ENCODE measurements at places on chromosomes 16 and 17.
A peak's percentile ranks its signal among the peaks of the same experiment; 100 is the strongest.

DNA sequence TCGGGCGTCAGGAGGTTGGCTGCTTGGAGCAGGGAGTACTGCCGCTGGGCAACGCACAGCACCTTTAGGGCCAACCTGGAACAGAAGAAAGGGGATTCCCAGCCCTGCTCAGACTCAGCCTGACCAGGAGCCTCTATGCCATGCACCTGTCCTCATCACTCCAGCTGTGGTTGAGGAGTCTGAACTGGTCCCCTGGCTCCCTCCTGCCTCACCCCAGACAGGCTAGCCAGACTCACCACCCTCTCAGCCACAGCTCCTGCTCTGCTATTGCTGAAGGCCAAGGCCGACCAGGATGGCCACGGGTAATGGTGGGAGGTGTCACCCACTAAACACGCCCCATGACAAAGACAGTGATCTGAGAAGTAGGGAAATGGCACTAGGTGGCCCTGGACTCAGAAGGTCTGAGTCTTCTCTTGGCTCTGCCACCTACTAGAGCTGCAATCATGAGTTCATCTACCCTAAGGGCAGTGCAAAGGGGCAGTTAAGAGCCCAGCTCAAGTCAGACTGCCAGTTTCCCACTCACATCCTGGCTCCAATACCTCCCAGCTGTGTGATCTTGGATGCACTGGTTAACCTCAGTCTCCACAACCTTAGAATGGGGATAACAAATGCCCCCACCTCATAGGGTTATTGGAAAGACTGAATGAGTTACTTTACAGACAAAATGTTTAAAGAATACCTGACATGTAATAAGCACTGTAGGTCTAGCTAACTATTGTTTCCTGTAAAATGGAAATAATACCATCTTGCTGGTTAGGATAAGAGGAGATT is 13.8 kb upstream of the GFAP start:
- DNase-seq = no peak

DNA sequence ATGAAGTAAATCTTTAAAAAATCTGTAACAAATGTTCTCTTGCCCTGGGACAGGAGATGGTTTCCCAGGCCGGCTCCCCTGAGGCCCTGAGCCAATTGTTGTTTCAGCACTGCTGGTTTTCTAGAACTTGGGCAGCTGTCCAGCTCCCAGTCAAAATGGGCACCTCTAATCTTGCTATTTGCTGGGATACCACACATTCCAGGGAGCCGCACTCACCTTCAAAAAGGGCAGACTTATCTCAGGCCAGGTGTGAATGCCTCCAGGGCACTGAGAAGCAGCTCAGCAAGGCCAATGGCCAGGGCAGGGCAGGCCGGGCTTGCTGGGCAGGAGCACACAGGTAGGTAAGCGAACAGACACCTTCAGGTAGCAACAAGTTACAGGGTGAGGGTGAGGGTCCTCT is 24.4 kb downstream of the TRIM16 start:
- DNase-seq = no peak

DNA sequence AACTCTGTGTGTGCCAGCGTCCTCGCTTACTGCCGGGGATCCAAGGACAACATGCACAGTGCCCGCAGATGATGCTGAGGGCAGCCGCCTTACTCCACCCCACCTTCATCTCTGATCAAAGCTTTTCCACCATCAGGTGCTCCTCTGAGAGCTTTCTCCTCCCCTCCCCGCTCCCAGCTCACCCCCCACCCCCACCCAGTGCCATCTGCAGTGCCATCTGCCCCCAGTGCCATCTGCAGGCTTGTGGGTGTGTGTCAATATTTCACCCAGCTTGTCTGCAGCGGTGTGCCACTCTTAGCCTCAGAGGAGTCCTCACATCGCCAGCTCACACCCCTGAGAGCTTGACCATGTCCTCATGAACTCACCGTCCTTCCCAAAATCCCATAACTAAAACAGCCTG is 98.2 kb upstream of the NOL11 start:
- DNase-seq = no peak

DNA sequence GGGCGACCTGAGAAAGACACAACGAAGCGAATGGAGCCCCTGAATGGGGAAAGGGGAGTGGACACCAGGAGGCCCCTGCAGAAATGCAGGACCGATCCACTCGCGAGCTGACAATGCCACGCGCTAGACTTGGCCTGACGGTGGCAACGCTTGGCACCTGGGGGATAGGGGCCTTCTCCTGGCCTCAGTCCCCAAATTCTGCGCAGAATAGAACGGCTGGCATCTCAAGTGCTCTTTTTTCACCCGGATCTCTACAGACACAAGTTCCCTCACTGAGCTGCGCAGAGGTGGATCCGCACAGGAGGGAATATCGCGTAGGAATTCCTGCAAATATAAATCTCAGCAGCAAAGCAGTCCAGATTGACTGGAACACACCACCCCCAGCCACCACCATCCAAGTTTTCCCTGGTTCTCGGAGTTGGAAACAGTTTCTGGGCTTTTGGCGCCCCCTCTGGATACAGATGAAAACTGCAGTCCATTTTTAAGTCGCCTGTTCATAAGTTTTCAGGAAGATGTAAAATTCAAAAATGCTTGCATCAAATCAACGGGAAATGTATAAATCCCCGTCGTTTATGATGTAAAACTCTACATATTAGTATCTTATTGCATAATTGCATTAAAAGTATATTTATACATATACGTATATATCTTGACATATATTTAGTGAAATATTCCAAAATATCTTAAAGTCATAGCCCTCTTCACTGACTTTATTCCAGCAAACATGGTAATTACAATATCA is 2.3 kb upstream of the SOX9 start:
- no peak for DNase-seq

- no peak for DNase-seq
Observed at GRCh38 chr17:14308636-14308964, 7.7 kb downstream of the HS3ST3B1 start.

- no peak for DNase-seq
Observed at GRCh38 chr16:50309527-50310307, 43.4 kb downstream of the ADCY7 start.

DNA sequence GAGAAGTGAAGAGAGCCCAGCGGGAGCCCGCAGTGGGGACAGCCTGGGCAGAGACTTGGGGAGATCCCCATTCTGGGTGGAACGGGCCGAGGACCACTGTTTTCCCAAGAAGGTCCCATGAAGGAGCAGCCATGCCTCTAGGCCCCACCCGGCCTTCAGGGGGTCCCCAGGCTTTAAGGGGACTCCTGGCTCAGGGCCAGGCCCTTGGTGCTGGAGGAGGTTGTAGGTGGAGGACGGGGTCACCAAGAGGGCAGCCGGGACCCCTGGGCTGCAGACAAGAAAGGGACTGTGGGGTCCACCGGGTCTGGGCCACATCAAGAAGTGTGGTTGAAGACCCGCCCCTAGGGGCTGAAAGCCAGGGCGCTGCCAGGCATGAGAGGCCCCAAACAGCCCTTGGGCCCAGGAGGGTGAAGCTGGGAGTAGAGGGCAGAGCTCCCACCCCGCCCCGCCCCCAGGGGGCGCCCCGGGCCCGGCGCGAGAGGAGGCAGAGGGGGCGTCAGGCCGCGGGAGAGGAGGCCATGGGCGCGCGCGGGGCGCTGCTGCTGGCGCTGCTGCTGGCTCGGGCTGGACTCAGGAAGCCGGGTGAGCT is at the start of gene PRSS21:
PRSS21 (plus strand) TSS at position 487 of the 589 bp plus-strand sequence; CDS start at position 519, 32 bp downstream.
- DNase-seq = peak; percentile 24

- no peak for DNase-seq
Observed at GRCh38 chr16:84874553-84874952, 54.8 kb downstream of the CRISPLD2 start.

- peak; percentile 60 for DNase-seq
Observed at GRCh38 chr17:81393684-81394376, 1.4 kb upstream of the BAHCC1 start.

DNA sequence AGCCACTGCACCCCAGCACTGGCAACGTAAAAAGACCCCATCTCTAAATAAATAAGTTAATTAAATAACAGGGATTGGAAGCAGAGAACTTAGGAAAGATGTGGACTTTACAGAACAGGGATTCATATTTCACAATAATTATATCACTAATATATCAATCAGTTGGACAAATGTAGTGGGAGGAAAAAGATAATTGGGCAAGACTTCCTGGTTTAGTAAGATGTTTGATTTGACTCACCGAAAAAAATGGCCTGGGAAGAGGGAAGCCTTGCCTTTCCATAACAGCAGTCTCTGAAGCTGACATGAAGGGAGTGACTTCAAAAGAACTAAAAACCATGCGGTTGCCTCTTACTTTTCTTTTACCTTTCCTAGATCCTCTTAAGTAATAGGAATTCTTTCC is 15.2 kb upstream of the C17orf78 start:
- no peak for DNase-seq

- DNase-seq = no peak
Observed at GRCh38 chr17:8190506-8190905, 526 bp upstream of the BORCS6 start.

DNA sequence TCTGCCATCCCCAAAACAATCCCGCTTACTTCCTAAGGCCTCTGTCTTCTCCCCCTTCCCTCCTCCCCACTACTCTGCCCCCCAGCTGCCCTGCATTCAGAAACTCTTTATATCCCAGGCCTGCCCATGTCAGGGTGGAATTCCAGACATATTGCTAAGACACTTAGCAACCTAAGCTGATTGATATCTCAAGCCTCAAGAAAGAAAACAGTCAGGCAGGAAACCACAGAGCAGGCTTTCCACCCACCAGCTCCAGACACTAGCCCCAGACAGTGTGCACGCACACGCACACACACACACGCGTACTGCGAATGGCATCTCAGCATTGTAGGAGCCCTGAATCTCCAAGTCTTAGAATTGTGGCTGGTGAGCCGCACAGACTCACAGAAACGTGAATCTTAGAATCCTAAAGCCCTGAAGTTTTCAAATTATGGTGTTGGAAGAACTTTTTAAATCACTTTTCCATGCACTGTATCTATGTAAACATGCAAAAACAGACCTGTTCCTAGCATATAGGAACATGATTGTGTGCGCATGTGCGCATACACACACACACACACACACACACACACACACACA is 8.8 kb upstream of the LPCAT2 start:
- no peak for DNase-seq

GRCh38 chr16:28556914-28557320 is 3.2 kb downstream of the SGF29 start:
- no peak for DNase-seq

- no peak for DNase-seq
Observed at GRCh38 chr16:1815461-1815860, 11.2 kb downstream of the HAGH start.

DNA sequence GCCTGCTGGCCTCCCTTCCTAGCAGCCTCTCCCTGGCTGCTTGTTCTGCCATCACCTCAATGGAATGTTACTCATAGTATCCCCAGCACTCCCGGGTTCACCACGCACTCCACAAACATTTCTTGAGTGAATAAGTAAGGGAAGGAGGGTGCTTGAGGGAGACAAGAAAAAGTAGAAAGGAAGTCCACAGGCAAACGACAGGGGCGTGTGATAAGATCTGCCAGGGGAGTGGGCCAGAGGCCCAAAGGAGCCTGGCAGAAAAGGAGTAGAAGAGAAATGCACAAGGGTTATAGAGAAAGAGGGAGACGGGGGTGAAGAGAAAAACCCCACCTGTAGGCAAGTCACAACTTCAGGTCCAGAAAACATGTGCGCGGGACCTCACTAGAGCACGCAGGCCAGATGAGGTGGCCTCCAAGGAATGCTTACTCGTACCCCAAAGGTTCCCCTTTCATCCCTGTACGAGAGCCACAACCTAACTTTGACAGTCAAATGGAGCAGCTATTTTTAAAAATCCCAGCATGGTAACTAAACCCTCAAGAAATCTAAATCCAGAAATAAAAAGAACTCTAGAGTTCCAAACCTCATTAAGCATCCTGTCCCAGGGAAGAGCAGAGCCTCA is 6.6 kb downstream of the ZDHHC7 start:
- DNase-seq = no peak

- DNase-seq = no peak
Observed at GRCh38 chr16:18783430-18784341, 6.4 kb downstream of the RPS15A start.

DNA sequence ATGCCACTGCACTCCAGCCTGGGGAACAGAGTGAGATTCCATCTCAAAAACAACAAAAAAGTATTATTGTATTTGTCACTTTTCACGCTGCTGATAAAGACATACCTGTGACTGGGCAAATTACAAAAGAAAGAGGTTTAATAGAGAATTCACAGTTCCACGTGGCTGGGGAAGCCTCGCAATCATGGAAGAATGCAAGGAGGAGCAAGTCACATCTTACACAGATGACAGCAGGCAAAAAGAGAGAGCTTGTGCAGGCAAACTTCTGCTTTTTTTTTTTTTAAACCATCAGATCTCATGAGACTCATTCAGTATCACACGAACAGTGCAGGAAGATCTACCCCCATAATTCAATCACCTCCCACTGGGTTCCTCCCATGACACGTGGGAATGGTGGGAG is 41.5 kb upstream of the ETV4 start:
- no peak for DNase-seq

DNA sequence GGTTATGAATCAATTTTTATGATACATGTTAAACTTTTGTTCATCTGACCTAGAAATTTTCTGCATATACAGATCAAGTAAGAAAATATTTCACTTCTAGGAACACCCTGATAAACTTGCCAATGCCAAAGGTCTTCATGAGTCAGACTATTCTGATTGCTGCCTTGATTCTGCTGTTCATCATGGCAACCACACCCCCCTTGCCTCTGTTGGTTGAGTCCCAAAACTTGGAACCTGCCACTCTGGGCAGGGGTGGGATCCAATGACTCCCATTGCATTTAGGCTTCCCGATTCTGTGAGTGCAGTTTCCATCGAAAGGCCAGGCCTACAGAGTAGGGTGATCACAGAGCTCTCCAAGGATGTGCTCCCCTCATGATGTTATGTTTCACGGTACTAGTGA is 15.8 kb upstream of the TENT4B start:
- DNase-seq = no peak

DNA sequence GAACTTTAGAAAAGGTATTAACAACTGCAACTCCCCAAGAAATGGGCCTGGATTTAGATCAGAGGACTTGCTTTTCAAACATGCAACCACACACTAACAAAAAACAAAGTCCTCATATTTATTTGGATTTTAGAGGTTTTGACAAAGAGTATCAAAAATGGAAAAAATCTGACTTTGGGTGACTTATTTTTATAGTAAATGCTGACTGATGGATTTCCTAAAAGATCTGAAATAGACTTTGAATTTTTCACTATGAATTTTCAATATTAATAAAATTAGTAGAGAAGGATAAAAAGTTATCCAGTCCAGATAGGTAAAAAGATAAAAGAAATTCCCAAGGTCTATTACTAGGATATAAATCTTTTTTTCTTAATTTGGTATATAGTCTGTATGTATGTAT is 253.5 kb downstream of the KCNJ2 start:
- no peak for DNase-seq

DNA sequence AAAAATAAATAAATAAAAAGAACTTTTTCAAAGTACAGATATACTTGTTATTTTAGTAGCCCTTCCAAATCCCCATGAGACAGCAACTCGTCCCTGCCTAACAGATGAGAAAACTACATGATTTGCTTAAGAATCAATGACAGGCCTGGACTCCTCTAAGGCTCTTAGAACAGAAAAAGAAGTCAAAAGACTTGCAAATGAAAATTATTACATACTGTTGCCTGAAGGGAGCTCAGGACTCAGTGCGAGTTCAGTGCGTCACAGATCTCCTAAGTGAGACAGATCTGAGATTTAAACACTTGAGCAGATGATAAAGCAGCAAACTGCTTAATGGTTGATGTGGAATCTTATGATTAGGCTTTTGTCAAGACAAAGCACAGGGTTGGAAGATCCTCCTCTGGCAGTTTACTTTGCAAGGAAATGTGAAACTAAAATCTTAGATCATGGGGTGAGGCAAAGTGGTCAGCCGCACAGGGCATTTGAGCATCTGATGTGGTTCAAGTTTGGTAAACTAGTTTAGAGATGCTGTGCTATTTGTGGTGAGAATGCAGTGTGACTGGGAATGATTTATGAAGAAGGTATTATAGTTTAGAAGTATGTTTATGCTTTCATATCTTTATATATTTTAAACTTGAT is 138.1 kb downstream of the TRIM37 start:
- DNase-seq = no peak
